ENCODE measurements at places on chromosomes 6 and 20. TPM values are rescaled to one million over a fixed set of nuclear protein-coding genes. Genes with fewer than 3 reads are reported as not detected.

The ASIP gene
- total RNA-seq, result not detected

The NDUFAF4 gene
- total RNA-seq, result 62.4 TPM

The RAB44 gene
- total RNA-seq, result 0.05 TPM

The XKR7 gene
- total RNA-seq, result not detected

The HDGFL1 gene
- total RNA-seq, result not detected

The SRXN1 gene
- total RNA-seq, result 80.8 TPM

The PRDM1 gene
- 3.4 TPM for total RNA-seq

All from HCT116 (cell line).